ENCODE measurements at places on chromosomes 16 and 17. TPM values are rescaled to one million over a fixed set of nuclear protein-coding genes. Genes with fewer than 3 reads are reported as not detected.

GRCh38 chr17:69654981-69655855, 240.7 kb downstream of the MAP2K6 start:
- no peak overlapping the region for H3K4me3 ChIP-seq
- no peaks in the 10 kb centered on the region for H3K4me1 ChIP-seq
- DNase-seq: no peak
- no peaks in the 10 kb centered on the region for H3K27me3 ChIP-seq

- no peak for DNase-seq
- peak overlapping the region; percentile 89 for H3K4me3 ChIP-seq
- peaks cover 54% of the 10 kb centered on the region for H3K4me1 ChIP-seq
- no peaks in the 10 kb centered on the region for H3K27me3 ChIP-seq
- peaks cover 32% of the 10 kb centered on the region for H3K36me3 ChIP-seq
- H3K27ac ChIP-seq: peak overlapping the region; percentile 93
Observed at GRCh38 chr17:57256708-57257112, 387 bp downstream of the MSI2 start.

CDK3 gene
- 5.3 TPM for total RNA-seq

TK2 gene
- 8.4 TPM for total RNA-seq

RAB26 gene
- total RNA-seq: 0.70 TPM

Data from activated T-helper 1 cell treated with anti-CD3 and anti-CD28 coated beads, Interleukin-12 subunit alpha, Interleukin-12 subunit beta, Interleukin-2, Interleukin-4 antibody, amounts not matched to agents 30 ng/mL and 10 ng/mL and 1 ng/mL, durations not matched to agents 14 hours and 24 hours and 36 hours (primary cell).